ENCODE measurements at places on chromosomes 13 and 19.
A peak's percentile ranks its signal among the peaks of the same experiment; 100 is the strongest.

DNA sequence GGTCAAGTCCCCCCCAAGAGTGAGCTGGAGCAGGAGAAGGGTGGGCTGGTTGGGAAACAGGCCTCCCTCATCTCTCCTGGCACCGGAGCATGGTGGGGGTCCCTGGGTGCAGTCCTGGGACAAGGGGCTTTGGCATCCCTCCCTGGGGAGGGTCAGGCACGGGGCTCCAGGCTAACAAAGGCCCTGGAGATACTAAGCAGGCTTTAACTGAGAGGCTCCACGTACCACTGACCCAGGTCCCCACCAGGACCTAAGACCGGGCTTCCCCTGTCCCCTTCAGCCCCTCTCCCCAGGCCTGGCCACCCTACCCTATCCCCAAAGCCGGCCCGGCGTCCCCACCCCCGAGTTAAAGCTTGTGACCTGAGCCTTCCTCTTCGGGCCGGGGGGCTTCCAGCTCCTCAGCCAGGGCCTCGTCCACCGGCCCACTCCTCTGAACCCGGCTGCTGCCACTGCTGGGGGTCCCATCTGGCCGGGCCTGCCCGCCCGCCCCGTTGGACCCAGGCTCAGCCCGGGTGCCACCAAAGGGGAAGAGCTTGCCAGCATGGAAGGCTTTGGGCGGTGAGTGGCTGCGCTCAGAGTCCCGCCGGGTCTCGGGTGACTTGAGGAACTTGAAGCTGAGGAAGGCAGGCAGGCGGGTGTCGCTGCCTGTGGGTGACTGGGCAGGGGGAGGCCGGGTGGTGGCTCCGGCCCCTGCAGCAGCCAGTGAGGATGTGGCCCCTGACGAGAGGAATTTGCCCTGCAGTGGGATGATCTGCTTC, 10.1 kb downstream of the ANO8 start:
- no peak for DNase-seq

GRCh38 chr19:29404951-29405727, 120.7 kb upstream of the VSTM2B start:
- no peak for DNase-seq

- no peak for DNase-seq
Measured at GRCh38 chr13:84870190-84870589, 929.0 kb downstream of the SLITRK6 start.

GRCh38 chr13:113756441-113757097, 2.5 kb upstream of the TMEM255B start:
- no peak for DNase-seq

DNA sequence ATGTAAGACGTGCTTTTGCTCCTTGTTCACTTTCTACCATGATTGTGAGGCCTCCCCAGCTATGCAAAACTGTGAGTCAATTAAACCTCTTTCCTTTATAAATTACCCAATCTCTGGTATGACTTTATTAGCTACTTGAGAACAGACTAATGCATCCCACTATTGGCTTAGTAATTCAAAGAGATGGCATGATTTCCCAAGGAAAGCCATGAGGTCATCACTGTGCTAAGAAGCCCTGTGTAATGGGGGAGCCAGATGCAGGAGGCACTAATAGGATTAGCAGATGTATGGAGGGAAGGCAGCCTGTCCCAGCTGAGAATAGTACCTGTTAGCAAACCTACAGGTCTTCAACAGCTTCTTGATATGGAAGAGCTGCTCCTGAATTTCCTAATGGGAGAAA, 38.1 kb downstream of the RUBCNL start:
- no peak for DNase-seq

- no peak for DNase-seq
Measured at GRCh38 chr13:113432506-113433270, 20.6 kb downstream of the ADPRHL1 start.

DNA sequence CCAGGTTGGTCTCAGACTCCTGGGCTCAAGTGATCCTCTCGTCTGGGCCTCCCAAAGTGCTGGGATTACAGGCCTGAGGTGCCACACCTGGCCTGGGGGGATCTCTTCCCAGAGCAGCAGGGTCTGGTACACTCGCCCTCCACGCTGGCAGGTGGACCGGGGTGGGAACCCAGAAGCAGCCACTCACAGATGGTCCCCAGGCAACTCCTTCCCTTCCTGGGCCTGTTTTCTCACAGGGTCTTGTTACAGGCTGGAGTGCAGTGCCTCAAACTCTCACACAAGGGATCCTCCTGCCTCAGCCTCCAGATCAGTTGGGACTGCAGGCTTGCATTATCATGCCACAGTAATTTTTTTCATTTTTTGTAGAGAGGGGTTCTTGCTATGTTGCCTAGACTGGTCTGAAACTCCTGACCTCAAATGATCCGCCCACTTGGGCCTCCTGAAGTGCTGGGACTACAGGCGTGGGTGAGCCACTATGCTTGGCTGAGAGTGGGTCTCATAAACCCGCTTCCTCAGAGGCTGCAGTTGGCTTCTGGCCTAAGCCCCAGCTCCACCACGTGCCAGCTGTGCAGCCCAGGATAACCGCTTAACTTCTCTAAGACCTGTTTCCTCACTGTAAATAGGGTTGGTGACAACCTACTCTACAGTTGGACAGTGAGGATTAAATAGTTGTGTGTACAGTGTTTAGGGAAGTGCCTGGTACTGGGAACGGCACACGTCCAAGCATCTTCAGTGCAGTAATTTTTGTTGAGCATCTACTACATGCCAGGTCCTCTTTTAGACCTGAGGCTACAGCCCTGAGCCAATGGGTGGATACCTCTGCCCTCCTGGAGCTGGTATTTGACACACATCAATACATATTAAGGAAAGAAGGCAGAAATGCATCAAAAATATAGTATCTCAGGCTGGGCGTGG, 871 bp upstream of the CCER2 start:
- peak; percentile 21 for DNase-seq

DNA sequence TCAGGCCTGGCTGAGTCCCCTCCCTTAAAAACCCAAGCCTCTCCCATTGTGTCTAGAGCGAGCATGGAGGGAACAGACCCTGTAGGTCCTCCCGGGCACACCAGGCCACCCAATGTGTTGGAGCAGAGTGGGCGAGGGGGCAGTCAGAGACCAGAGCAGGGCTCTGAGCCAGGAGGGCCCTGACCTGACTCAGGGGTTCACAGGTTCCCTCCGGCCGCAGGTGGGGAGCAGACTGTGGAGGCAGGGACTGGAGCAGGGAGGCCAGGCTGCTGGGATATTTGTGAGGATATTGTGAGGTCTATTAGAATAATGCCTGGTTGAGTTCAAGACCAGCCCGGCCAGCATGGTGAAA, 1.6 kb upstream of the TYROBP start:
- no peak for DNase-seq

DNA sequence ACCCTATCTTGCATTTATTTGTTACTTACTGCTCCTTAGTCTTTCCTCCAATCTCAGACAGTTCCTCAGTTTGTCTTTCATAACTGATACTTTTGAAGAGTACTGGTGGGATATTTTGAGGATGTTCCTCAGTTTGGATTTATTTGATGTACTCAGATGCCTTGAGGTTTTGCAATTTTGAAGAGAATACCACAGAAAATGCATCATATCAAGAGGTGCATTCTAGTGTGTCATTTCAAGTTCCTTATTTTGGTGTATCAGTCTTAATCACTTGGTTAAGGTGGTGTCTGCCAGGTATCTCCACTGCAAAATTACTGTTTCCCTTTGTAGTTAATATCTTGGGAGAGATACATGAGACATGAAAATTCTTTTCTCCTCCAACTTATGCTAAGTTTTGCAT, 75.1 kb downstream of the URI1 start:
- DNase-seq = no peak
